HFF-Myc (cell line): ENCODE measurements at places on chromosomes 6 and 20.

- DNase-seq = no peak
Measured at GRCh38 chr6:142705054-142705453, 239.9 kb downstream of the HIVEP2 start.

DNA sequence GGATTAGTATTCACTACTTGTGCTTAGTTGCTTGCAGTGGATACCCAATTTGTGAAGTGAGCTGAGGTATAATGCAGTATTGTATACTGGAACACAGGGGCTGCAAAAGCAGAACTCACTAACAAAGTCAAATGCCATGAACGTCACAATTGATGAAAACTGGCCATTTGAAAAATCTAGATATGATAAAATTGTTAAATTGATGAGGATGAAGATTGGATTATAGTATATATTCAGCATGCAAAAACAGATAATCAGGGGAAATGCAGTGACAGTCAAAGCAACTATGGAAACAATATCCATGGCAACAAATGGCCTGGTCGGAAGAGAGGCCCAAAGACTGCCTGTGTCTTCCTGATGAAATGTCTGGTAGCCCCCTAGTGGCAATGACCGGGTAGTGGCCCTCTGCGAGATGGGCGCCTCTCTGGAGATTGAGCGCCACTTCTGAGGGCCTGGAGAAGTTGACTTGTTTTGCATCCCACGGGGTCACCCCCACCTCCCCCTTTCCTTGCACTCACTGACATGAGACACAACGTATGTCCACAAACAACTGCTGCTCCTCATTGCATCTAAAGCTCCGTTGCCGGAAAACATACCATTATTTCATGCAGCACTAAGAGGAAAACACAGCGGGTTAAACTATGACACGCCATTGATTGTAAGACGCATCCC lies 43.6 kb downstream of the C6orf15 start:
- no peak for DNase-seq

- no peak for DNase-seq
Measured at GRCh38 chr20:38805502-38805957, at the start of gene PPP1R16B. PPP1R16B (plus strand) TSS chr20:38805697; CDS start chr20:38835926, 30,229 bp downstream.

DNA sequence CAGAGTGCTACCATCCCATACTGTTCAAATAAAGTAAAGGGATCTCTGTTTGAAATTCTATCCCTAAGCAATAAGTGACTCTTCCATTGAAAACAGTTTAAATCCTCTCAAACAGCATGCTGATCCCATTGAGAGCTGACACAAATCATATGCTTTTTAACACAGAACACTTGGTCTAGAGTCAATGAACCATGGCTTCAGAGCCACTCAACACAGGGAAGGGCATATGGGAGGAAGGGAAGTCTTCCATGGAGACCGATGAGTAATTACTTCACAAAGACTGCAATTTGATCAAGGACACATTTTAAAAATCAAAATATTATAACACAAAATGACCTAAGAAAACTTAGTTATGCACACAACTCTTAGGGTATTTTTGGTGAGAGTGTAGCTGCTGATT lies 1073.0 kb upstream of the MAP3K7 start:
- no peak for DNase-seq

GRCh38 chr6:31399589-31400466 lies 3.6 kb upstream of the MICA start:
- DNase-seq = peak; percentile 61

- DNase-seq = no peak
Measured at GRCh38 chr6:35787266-35788218, 6.7 kb downstream of the CLPSL1 start.

DNA sequence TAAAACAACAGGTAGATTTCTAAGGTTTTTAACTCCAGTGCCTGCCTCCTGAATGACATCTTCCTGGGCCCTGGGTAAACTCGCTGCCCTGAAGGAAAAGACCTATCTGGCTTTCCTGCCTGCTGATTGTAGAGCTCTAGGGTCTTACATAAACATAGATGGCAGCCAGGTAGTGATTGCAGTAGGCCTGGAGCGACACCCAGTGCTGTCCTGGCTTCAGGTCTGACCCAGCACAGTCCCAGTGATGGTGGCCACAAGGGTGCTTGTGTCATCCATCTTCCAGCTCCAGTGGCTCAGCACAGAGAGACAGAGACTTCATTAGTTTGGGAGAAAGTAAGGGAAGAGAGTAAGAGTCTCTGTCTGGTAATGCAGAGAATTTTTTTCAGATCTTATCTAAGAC lies 542.9 kb upstream of the IMPG1 start:
- no peak for DNase-seq

GRCh38 chr6:93675856-93676417 lies 256.6 kb upstream of the EPHA7 start:
- DNase-seq = no peak

- no peak for DNase-seq
Measured at GRCh38 chr6:70668499-70668812, 773 bp downstream of the SMAP1 start.

- DNase-seq = no peak
Measured at GRCh38 chr20:47127999-47128398, 228.5 kb downstream of the ZMYND8 start.

GRCh38 chr6:113190170-113190569 lies 667.0 kb upstream of the MARCKS start:
- DNase-seq = no peak

- DNase-seq = no peak
Measured at GRCh38 chr6:33622456-33623431, 1.6 kb downstream of the ITPR3 start.

DNA sequence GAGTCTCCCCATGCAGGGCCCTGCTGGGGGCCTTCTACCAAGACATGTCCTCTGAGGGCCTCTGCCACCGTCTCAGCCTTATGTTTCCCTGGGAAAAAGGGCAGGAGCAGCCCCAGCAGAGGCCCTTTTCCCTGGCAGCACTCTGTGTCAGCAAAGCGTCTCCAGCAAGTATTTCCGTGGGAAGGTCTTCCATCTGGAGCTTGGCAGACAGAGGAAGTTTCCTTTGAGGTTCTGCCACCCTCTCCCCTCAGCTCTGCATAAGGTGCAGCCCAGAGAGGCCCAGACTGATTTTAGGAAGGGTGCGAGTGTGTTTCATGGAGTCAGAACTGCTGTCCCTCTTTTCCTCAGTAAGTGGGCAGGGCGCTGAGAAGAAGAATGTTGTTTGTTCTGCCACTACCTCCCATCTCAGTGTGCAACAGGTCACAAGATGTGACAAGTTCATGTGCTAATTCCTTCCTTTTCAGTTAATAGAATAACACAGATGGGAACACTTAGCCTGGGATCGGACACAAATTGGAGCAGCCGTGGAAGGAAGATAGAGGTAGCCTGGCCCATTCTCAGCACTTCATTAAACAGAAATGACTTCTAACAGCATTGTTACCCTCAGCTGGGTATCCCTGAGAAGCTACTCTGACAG lies 784.4 kb downstream of the MAFB start:
- no peak for DNase-seq

GRCh38 chr6:81900616-81901015 lies 148.1 kb upstream of the TENT5A start:
- no peak for DNase-seq

- DNase-seq = no peak
Measured at GRCh38 chr6:152981989-152982903, 595 bp downstream of the FBXO5 start.

DNA sequence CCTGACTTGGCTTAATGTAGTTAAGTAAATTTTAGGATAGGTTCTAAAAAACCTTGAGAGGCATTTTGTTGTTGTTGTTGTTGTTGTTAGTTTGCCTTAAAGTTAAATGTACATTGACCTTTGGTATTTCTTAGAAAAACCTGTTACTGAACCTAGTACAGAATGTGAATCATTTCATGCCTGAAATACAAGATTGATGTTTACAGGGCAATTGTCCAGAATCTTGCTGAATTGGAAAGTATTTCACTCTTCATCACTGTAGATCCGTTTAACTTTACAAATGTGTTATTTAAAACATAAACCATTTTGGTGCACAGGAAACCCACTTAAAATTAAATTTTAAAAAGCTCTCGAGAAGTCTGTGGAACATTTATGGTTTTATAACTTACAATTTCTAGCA lies 75.0 kb downstream of the CEP57L1 start:
- DNase-seq = no peak

DNA sequence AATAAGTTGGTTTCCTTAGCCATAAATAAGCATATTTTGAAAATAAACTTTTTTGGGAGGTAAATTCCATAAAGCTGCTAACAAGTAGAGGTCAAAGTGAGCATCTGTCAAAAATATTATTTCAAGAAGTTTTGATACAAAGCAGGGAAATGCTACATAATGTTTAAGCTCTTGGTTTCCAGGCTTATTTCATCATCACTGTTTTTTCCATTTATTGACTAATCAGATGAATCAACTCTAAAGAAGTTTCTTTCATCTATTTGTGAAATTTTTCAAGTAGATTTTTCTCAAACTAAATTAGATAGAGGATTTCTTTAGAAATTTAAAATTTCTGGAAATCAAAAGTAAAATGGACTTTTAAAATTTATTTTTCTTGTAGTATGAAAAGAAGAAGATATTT lies 89.5 kb upstream of the TBX18 start:
- no peak for DNase-seq

- DNase-seq = peak; percentile 30
Measured at GRCh38 chr6:130872250-130873095, 45.3 kb downstream of the SMLR1 start.

DNA sequence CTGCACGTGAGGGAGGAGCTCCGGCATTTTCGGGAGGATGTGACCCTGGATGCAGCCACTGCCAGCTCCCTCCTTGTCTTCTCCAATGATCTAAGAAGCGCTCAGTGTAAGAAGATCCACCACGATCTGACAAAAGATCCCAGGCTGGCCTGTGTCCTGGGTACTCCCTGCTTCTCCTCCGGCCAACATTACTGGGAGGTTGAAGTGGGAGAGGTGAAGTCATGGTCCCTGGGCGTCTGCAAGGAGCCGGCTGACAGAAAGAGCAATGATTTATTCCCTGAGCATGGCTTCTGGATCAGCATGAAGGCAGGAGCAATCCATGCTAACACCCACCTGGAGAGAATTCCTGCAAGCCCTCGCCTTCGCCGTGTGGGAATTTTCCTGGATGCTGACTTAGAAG lies 2.8 kb downstream of the RFPL4B start:
- no peak for DNase-seq

GRCh38 chr6:110549277-110549676 lies 72.9 kb upstream of the SLC22A16 start:
- DNase-seq = no peak

GRCh38 chr20:53888510-53888909 lies 181.9 kb downstream of the BCAS1 start:
- no peak for DNase-seq

- no peak for DNase-seq
Measured at GRCh38 chr6:78483553-78484197, 383.7 kb upstream of the IRAK1BP1 start.

DNA sequence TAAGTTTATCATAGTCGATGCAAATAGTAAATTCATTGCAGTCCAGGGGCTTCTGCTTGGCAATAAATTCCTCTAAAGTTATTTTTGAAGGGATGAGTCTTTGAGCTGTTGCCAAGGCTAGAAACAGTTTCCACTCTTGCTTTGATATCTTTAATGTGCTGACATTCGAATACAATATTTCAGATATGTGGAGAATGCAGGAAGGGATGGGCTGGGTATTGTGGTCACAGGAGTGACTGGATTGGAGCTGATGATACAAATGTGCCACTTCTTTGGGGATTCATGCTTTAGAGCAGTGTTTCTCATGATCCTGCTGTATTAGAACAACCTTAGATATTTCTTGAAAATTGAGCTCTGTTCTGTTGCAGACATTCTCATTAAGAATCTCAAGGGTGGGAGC lies 139.0 kb downstream of the PRDM13 start:
- DNase-seq = no peak

- no peak for DNase-seq
Measured at GRCh38 chr20:63498960-63499337, at the start of gene EEF1A2. EEF1A2 (minus strand) TSS chr20:63499083; CDS start chr20:63497763, 1,320 bp downstream.

DNA sequence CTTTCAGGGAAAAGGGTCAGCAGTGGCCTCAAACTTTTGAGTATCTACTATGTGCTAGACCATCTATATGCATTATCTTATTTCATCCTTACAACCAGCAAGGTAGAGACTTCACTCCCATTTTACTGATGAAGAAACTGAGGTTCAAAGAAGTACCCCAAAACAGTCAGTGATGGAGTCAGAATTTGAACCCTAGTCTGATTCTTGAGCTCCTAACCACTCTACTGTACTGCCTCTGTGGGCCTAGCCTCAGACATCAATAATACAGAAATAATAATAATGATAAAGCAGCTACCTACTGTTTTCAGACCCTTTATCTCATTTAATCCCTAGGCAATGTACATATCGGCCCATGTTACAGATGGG lies 8.4 kb downstream of the ADA start:
- DNase-seq = no peak

DNA sequence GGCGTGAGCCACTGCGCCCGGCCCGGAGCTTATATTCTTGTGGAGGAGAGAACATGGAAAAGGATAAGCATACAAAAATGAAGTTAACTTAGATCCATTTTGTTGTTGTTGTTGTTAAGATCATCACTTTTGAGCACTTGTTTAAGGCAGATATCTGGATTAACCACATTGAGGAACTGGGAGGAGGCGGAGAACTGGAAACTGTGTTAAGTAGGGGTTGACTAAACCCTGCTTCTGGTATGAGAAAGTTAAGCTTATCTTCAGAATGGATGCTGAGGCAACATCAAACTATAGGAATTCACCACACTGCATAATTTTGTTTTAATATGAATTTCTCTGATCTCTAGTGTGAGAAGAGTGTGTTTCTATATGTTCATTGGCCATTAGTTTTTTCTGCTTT lies 57.6 kb downstream of the GCNT2 start:
- no peak for DNase-seq

- DNase-seq = no peak
Measured at GRCh38 chr6:161389756-161390155, 115.9 kb upstream of the AGPAT4 start.

GRCh38 chr6:104700371-104701185 lies 159.1 kb downstream of the HACE1 start:
- DNase-seq = no peak
